ENCODE measurements at places on chromosomes 11 and 22.

GRCh38 chr11:125999234-125999880, 53.5 kb downstream of the VSIG10L2 start:
- DNase-seq, result no peak

- no peak for DNase-seq
Measured at GRCh38 chr11:70570693-70571395, 172.5 kb downstream of the CTTN start.

- DNase-seq, result no peak
Measured at GRCh38 chr22:20729194-20729593, 44.7 kb upstream of the SERPIND1 start.

DNA sequence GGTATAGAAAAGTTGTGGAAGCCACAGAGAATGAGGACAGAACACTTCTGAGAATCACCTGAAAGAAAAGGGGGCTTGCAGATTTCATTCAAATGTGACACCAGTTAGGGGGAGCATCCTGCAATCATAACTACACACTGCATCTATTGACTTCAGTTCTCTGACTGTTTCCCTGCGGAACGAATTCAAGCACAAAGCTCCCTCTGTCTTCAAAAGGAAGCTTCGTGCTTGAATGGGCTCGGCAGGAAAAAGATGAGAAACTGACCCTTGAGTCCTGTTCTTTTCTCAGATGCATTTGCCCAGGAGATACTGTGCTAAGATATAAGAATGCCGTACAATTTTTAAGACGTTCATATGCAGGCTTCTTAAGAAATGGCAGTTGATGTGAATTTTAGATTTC, 2000.4 kb upstream of the RAG2 start:
- no peak for DNase-seq

- no peak for DNase-seq
Measured at GRCh38 chr11:749731-750130, 2.5 kb downstream of the TALDO1 start.

GRCh38 chr22:37043209-37043827, 8.2 kb upstream of the KCTD17 start:
- no peak for DNase-seq

GRCh38 chr11:95143106-95143681, 53.5 kb downstream of the ENDOD1 start:
- DNase-seq, result no peak

- no peak for DNase-seq
Measured at GRCh38 chr22:24067587-24068376, 56.7 kb downstream of the CABIN1 start.

DNA sequence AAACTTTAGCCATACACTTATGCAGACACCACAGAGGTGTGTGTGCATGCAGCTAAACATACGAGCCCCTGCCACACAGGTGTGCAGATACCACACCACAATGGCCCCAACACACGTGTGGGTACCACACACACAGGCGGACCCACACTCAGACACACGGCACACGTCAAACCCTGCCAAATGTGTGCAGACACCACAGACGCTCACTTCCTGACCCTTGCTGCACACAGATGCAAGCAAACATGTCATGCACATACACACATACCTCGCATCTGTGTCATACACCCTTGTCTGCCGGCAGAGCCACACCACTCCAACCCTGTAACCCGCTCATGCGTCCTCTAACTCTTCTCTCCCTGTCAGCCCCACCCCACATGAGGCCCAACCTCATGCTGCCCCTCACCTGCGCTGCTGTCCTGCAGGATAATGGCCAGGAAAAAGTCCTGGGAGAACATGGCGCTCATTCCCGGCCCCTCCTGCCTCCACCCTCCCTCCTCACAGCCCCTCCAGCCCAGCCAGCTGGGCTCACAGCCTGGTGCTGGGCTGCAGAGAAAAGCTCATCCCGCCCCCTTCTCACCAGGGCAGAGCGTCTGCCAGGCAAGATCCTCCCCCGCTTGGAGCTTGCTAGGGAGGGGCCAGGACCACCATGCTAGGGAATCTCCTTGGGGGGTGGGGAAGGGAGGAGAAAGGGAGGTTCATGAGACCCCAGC, 14.2 kb downstream of the SMPD1 start:
- DNase-seq, result no peak

DNA sequence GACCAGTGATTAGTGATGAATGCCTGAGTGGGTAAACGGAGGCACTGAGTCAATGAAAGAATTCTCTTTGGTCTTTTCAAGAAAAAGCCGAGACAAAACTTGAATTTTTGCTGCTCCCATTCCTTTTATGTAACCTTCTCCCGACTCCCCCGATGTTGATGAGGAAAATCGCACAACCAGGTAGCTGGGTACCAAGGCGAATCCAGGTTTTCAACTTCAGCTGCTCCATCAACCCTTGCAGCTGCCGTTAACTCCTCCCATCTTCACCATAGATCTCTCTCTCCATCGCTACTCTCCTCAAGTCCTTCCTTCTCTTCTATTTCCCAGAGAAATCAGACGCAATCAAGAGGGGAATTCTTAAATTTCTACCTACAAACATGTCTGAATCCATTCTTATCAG, 611 bp upstream of the USP2 start:
- DNase-seq, result no peak

- no peak for DNase-seq
Measured at GRCh38 chr11:815675-816432, 2.9 kb upstream of the PNPLA2 start.

DNA sequence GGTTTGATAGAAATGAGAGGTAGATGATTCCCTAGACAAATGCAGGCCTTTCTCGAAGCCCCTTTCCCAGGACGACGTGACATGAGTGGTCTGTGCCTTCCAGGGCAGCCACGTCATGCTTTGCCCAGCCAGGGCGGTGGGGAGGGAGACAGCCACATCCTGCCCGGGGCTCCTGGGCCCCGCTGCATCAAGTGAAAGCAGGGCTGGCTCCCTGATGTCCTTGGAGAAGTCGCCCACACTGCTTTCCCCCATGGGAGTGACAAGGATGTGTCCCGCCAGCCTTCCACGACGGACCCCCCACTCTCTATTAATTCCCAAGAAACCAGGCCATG, 13.2 kb downstream of the PPARA start:
- DNase-seq, result no peak

DNA sequence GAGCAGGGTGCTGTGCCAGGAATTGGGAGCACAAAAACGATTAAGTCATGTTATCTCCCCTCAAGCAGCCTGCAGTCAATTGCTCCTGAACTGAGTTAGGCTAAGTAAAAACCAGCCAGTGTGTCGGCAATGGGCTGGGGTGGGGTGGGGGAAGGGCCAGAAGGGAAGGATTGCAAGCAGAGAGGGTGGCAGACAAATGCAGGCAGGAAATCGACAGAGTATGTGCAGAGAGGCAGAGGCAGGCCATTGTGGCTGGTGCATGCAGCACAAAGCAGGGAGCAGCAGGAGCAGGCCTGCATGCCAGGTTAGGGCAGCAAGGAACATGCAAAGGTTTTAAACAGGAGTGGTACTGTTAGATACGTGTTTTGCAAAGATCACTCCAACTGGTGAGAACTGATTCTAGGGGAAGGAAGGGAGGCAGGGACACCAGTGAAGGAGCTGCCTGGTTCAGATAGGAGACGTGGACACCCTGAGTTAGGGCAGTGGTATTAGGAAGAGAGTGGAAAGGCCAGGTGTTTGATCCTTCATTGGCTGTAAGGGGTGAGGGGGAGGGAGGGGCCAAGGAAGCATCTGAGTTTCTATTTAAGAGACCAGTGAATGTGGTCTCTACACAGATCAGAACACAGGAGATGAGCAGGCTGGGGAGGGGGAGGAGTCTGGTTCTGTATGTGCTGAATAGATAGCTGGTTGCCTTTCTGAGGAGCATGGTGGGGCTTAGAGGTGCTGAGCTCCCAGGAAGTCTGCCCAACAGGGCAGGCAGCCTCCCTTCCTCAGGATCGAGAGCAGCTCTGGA, 70.8 kb upstream of the PHOX2A start:
- DNase-seq, result no peak

- DNase-seq, result no peak
Measured at GRCh38 chr11:8040921-8041285, 40.1 kb upstream of the TUB start.

DNA sequence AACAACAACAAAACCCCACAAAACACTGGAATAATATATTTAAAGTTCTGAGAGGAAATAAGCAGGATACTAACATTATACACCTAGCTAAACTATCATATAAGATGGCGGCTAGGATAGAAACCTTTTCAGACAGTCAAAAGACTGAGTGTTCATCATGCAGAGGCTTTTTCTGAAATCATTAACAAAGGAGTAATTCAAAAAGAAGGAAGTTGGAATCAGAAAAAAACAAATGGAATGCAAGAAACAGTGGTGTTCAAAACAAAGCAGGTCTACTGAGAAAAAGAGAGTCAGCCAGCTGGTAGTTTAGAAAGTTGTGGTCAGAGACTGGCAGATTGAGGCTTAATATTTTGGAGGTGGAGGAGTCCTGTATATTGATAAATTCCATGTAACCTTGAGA, 30.1 kb upstream of the ZBTB44 start:
- no peak for DNase-seq

DNA sequence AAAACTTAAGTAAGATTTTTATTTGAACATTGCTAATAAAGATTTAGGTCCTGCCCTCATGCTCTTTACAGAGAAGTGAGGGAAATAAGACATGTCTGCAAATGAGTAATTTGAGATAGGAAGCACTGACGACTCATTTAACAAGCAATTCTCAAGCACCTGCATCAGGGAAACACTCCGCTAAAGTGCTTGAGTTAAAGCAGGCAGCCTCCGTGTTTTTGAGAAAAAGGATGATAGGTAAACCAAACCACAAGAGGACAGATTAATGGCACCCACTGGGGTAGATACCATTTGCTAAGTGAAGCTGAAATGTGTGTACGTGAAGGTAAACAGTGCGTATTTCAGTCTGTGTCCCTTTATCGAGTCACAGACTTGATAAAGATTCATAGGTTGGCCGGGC, 184.6 kb upstream of the CARD18 start:
- no peak for DNase-seq

DNA sequence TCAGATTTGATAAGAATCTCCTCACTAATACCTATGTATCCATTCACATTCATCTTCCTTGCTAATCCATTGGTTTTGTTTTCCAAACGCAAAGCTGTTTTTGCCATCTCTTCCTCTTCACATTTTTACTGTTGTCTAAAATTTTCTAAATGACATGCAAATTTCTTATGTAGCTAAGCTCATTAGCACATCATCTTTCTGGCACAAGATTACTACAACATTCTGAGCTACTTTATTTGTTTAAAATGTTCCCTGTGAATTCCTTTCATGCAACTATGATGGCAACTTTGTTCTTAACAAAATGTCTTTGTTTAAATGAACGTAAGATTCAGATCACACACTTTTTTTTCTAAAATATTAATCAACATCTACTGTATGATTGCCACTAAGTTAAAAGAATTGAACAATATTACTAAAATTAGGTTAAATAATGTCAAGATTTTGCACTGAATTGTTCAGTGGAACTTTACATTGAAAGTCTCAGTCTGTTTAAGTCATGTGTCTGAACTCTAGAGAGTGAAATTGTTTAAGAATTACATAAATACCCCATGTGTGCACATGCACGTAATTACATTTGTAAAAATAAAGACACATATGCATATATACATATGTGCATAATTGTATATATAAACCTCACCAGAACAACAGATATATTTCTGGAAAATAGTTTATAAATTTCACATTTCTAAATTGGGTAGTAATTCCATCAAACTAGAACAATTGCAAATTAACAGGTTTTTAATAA, 688.4 kb downstream of the CNTN5 start:
- DNase-seq, result no peak

DNA sequence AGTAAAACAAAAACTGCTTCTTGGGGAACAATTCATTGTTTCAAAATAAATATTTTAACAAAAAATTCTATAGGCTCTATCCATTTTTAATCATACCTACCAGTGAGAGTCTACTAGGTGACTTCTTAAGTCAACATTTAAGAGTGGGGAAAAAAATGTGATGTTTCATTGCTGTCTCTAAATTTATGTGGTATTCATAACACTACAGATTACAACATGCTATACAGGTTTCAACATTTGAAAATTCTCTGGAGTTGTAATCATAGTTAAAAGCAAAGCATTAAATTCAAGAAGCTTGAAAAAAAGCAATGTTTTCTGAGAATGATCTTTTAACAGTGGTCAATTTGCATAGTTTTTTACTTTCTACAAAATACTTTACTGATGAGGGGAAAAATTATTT, 18.3 kb downstream of the SBF2 start:
- no peak for DNase-seq

GRCh38 chr22:47633111-47633510, 870.7 kb downstream of the TBC1D22A start:
- DNase-seq, result no peak

- no peak for DNase-seq
Measured at GRCh38 chr22:29205594-29206371, at the start of gene EMID1. Gene EMID1, plus strand, starts transcription at chr22:29205896. Its CDS starts 143 bp downstream, at chr22:29206039.

GRCh38 chr11:64667154-64667745, 55.7 kb downstream of the NRXN2 start:
- no peak for DNase-seq

DNA sequence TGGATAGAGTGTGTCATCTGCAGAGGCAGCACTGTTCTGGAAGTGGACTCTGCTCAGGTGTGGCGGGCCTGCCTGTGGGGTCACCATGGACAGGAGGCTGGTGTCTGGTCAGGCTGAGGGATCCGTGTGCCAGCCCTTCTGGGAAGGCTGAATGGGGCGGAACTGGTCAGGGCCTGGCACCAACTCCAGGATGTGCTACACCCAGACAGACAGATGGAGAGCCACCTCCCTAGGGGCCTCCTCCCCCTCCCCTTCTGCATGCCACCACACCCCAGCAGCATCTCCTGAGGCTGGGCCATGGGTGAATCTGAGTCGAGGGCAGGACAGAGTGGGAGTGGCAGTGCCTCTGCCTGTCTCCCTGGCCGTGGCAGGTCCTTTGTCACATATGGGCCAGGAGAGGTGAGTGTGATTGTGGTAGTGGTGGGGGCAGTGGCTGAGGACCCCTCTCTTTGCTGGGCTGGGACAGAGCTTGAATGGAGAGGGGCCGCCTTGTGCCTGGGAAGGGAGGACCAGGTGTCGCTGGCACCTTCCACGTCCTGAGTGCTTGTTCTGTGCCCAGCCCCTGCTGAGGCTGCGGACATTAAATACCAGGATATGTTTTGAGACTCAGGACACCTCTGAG, 29.1 kb downstream of the ST3GAL4 start:
- DNase-seq, result no peak

DNA sequence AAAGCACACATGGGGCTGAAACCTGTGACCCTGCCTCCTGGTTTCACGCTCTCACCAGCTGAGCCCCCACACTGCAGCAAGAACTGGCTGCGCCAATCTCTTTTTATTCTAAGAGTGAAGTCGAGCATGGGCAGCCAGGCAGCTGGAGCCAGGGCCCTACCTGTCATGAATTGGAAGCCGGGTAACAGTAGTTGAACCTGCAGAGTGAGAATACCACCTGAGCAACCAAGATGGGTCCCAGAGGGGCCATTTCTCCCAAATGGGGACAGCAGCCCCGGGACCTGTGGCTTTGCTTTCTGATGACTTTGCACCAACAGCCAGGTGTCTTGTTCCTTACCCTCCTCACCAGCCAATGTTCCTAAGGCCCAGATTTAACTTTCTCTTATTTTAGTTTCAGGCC, 178.9 kb downstream of the GRIK4 start:
- no peak for DNase-seq

DNA sequence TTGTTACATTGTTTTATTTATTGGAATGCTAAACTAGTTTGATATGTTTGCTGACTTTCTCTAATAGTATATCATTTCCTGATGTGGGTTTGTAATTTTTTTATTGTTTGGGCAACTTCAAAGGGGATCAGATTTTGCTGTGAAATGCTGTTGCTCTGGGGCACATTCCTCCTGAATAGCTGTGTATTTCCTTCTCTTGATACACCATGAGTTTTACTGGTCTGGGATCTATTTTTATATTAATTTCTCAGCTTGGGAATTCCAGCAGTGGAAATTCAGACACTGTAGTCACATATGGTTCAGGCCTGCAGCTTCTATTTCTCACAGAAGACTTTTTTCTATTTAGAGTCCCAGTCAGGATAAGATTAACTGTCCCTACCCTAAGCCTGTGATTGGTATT, 58.9 kb downstream of the RPUSD4 start:
- DNase-seq, result no peak

Measured in GM12892 (cell line).